ENCODE measurements at places on chromosomes 7 and 10.

DNA sequence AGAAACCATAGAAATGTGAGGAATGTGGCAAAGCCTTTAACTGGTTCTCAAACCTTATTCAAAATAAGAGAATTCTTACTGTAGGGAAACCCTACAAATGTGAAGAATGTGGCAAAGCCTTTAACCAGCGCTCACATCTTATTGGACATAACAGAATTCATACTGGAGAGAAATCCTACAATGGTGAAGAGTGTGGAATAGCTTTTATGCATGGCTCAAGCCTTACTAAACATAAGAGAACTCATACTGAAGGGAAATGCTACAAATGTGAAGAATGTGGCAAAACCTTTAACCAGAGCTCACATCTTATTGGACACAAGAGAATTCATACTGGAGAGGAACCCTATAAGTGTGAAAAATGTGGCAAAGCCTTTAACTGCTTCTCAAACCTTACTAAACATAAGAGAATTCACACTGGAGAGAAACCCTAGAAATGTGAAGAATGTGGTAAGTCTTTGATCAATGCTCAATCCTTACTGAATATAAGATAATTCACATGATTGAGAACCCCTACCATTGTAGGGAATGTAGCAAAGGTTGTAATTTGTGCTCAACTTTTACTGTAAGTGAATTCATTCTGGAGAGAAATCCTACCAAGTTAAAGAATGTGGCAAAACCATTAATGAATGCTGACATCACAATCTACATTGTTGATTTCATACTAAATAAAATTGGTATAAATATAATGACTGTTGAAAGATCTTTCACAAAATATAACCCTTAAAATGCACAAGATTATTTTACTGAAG, 142.5 kb upstream of the ZNF479 start:
- no peak for DNase-seq

- no peak for DNase-seq
Measured at GRCh38 chr7:116966601-116967000, 13.3 kb downstream of the ST7 start.

- no peak for DNase-seq
Measured at GRCh38 chr7:28565980-28566379, 153.7 kb downstream of the CREB5 start.

DNA sequence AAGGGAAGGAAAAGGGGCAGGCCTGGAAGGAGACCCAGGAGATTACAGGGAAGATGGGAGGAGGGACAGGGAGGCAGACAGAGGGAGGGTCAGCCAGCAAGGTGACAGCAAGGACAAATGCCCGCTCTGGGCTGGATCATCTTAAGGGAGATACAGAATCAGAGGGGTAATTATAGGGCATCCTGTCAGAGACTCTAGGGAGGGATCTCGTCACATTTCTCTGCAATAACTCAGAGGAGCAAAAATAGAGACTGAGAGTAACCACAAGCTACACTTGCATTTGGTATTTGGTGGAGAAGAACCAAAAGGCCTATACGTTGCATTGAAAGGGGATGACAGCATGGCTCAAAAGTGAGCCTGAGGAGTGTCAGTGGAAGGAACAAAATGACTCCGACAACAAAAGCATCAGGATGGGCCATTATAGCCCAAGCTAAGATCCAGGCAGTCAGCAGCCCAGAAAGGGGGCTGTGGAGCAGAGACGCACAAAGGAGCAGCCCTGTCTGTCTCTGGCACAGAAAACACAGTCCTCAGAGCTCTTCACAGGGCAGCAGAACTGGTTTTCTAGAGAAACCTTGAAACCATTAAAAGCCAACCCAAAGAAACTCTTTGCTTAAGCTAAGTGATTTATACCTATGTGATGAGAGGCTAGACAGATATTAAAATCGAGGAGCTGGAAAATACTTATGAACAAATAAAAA, 430.2 kb upstream of the VSTM2A start:
- no peak for DNase-seq

DNA sequence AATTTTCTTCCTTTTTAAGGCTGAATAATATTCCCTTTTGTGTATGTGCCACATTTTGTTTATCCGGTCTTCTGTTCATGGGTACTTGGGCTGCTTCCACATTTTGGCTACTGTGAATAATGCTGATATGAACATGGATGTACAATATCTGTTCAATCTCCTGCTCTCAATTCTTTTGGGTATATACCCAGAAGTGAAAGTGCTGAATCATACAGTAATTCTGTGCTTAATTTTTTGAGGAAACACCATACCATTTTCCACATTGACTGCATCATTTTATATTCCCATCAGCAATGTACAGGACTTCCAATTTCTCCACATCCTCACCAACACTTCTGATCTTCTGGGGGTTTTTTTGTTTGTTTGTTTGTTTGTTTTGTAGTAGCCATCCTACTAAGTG, 135.0 kb upstream of the INHBA start:
- DNase-seq, result no peak

GRCh38 chr7:108584211-108584610, 14.5 kb downstream of the DNAJB9 start:
- DNase-seq, result no peak

- no peak for DNase-seq
Measured at GRCh38 chr10:48613016-48613415, 8.1 kb upstream of the ARHGAP22 start.

DNA sequence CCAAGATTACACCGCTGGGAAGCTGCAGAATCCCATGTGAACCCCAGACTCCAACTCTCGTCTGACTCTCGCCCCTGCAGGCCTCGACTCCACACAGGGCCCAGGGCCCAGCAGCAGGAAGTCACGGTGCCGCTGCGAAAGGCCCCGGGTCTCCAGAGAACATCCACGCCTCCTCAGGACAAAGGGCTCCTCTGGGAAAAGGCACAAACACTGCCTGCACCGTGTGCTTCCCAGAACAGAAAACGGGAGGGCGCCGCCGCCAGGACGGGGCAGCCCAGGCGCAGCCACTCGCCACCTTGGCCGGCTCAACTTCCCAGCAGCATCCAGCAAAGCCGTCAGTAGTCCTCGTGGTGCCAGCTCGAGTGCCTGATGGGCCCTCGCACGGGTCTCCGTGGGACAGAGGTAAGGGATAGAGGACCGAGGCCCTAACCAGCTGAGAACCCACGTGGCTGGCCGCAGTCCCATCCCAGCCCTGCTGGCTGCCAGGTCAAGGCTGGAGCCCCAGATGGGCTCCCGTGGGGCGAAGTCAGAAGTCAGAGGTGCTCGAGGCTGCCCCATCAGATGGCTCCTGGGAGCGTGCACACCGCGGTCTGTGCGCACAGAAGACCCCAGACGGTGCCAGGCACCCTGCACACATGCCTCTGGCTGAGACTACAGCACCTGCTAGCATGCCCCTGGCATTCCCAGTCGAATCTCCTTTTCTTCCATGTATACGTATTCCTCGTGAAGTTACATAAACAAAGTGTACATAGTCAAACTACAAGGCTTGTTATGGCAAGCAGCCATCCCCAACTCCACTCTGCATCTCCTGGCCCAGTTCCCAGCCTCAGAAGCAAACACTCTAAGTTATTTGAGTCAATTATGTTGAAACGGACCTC, 60.2 kb downstream of the MAD1L1 start:
- DNase-seq, result no peak

DNA sequence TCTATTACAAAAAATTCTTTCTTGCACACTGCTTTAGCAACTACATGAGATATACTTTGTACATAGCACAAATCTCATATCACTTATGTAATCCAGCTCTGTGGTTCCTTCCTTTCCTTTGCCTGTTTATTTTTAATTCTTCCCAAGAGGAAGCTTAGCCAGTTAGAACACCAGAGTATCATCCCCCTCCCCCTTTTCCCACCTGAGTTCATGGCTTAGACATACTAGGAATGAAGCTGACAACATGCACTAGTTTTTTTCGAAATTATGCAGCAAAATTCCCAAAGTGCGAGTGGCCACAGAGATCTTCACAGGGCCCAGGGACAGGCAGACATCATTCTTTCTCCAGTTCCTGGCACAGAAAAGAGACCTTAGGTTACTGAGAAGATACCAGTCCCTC, 17.8 kb downstream of the CAV1 start:
- no peak for DNase-seq

- no peak for DNase-seq
Measured at GRCh38 chr7:1564603-1565022, 5.2 kb downstream of the PSMG3 start.

- no peak for DNase-seq
Measured at GRCh38 chr10:53403688-53404087, 631.1 kb upstream of the MBL2 start.

GRCh38 chr10:113176652-113177155, 226.7 kb downstream of the TCF7L2 start:
- no peak for DNase-seq

DNA sequence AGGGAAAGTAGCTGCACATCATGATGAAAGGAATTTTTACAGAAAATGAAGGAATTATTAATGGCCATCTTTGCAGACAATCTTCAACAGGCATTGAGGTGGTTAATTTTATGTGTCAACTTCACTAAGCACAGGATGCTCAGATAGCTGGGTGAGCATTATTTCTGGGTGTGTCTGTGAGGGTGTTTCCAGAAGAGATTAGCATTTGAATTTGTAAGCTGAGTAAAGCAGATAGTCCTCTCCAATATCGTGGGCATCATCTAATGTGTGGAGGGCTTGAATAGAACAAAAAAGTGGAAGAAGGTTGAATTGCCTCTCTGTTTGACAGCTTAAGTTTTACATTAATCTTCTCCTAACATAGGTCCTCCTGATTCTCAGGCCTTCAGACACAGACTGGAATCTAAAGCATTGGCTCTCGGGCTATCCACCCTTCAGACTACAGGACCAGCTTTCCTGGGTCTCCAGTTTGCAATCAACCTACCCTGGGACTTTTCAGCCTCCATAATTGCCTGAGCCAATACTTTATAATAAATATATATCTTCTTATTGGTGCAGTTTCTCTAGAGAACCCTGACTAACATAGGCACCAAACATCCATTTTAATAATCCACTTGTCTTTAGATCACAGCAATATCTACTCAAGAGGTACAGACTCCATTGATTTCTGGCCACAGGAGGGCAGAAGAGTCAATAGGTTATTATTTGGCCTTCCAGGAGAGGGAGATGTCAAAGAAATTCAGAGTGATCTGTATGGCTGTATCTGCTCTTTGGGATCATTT, 10.5 kb upstream of the CRPPA start:
- no peak for DNase-seq

DNA sequence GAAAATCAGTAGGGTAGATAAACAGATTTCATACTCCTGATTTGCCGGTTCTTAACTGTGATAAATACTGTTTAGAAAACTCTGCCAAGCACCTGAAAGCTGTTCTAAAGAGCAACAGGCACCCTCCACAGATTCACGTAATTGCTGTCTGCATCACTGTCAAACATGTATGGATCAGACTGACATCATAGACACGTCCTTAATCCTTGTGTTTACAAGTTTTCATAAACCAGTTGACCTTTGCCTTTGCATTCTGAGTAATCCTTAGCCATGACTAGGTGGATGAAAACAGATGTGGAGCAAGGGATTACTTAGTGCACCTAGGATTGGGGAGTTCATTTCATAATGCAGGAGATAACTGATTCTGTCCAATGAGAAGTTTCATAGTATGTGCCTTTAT, 41.6 kb downstream of the SLC39A12 start:
- DNase-seq, result no peak
